ENCODE measurements at places on chromosomes 5 and 9.

- no peak for DNase-seq
These were observed 41.1 kb downstream of the ALG2 start for GRCh38 chr9:99180662-99181061.

GRCh38 chr5:59051951-59052350, 469.1 kb downstream of the RAB3C start:
- no peak for DNase-seq

GRCh38 chr9:36865731-36866635, 168.1 kb downstream of the PAX5 start:
- no peak for DNase-seq

- DNase-seq = no peak
These were observed 86.6 kb downstream of the GNA14 start for GRCh38 chr9:77561331-77562018.

- DNase-seq = no peak
These were observed 244.3 kb downstream of the FAM170A start for GRCh38 chr5:119873611-119874010.

- DNase-seq = no peak
These were observed 87.0 kb upstream of the NR5A1 start for GRCh38 chr9:124594225-124594624.

DNA sequence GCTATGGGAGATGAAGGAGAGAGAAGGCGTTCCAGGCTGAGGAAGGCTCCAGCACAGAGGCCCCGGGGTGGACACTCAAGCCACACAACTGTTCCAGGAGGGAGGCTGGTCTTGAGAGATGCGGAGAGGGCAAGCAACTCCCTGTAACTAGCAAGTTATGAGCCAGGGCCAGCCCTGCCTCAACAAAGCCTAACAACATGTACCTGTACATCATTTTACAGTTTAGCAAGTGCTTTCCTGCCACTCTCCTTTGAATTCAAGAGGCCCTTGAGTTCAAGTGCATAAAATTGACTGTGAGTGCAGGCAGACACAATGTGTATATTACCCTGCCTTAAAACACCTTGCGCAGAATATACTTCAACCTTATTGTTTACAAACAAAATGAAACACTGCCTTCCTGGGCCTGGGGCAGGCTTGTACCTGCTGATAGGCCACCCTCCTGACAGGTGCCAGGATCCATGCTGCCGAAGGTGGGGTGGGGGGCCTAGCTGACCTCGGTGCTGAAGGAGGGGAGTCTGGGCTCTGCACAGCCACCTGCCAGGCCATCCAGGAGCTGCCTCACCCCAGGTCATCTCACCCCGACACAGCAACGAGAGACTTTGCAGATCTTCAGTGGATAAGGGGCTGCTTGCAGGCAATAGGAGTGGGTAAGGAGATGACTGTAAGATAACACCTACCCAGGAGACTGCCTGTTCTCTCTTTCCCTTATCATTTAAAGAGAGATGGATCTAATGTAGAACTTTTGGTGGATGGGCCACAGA, 80.0 kb downstream of the PPARGC1B start:
- no peak for DNase-seq

DNA sequence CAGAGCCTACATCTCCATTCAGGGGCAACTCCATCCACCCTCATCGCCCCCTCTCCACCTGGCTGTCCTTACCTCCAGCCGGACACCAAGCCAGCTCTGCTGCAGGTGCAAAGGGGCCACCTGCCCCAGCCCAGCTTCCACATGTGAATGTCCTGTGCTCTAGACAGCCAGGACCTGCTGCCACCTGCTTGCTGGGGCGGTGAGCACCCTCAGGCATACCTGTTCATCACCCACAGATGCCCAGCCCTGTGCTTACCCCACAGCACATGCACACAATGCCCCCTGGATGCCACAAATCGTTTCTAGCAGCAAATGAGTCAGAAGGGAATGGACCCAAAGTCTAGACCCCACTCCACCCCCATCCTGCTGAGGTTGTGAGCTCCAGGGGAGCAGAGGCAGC, 13.3 kb upstream of the NKD2 start:
- no peak for DNase-seq

DNA sequence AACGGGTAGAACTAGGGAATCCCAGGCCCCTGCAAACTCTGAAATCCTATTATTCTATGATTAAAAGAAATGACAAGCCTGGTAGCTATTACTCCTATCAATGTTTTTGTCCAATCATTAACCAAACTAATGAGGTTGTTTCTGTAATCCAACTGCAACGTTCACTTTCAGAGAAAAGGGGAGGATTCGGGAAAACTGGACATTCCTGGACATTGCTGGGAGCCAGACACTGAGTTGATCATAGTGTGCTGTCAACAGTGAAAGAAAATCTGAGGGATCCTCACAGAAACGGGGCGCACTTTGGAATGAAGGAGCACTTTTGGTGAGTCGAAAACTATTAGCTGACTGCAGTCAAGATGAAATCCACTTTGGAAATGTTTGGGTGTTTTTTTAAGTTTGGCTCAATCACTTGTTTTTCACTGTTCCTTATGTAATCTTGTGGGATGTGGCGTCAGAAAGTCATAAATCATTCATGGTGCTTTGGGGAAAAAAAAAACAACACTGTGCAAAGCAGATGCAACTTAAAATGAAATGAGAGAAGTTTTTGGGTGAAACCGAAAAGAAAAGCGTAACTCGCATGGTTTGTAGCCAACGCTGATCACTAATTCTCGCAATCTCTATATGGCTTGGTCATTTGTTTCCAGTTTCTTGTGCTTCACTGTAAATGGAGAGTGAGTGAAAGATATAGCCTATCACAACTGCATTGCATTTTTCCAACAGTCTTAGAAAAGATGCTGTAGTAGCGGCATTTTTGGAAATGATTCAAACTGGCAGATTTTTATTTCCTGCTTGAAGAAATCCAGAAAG, 51.2 kb upstream of the ADRA1B start:
- DNase-seq = no peak

- DNase-seq = no peak
These were observed 21.5 kb downstream of the CSF2 start for GRCh38 chr5:132095077-132095410.

GRCh38 chr9:27864644-27865438, 291.6 kb upstream of the C9orf72 start:
- no peak for DNase-seq

DNA sequence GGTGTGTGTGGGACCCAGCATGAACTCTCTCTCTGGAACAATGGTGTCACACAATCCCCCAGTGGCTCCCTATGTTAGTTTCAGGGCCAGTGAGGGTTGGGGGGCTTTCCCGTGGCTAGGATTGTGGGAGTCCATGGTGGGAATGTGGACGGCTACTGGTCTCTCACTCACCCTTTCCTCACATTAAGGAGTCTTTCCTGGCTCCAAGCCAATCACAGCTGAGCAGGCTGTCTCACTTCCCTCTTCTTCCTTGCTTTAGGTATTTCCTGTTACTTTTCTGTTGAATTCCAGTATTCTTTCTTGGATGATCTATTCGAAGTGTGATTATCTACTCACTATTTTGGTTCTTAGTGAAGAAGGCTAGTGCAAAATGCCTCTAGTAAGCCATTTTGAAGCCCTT, 324.4 kb upstream of the MPDZ start:
- no peak for DNase-seq

GRCh38 chr5:157025093-157025698, 33.7 kb downstream of the HAVCR1 start:
- no peak for DNase-seq

DNA sequence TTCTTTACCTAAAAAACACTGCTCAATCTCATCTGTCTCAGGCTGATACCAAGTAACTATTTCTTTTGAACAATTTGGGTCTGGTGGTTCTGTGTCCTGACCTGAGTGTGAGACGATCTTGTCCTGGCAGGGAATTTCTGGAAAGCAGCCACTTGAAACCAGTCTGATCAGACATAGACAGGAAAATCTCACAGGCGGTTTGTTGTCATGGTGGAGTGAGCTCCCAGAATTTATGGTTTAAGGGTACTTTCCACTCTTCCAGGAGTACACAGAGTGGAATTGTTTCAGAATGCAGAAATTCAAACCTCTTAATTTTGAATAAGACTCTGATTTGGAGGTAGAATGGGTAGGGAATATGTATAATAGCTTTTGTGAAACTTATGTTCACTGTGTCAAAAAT, 268.2 kb downstream of the ISL1 start:
- DNase-seq = no peak

GRCh38 chr5:57611177-57611576, 128.6 kb upstream of the ACTBL2 start:
- no peak for DNase-seq

DNA sequence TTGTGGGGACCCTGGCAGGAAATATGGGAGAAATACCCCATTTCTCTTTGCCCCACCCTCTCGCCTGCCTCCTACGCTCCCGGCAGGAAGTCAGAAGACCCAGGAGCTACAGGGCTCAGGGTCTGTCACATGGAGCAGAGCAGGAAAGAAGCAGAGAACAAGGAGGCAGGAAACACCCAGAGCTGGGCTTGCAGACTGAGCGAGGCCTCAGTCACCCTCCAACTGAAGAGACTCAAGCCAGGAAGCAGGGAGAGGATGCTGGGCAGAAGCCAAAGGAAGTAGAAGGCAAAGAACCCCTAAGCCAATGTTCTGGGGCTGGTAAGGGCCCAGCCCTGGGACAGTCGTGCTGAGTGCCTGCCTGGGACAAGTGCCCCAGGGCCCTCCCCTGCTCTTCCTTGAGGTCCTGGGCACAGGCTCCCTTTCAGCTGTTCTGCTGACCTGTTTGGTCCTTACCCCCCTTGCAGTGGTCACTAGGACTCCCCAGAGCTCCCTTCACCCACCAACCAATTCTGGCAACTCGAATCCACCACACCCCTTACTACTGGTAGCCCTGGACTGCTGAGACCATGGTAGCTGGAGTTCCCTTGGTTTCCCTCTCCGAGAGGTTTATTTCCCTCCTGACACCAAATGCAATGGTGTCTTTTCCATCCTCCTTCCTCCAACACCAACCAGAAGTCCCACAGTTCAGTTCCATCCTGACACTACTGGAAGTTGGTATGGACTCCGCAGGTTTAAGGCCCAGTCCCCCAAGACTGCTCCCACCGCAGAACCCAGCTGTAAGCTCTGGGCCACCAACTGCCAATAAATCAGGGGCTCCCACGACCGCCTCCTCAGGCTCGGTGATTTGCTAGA, 157.5 kb downstream of the COL23A1 start:
- DNase-seq = no peak

GRCh38 chr9:133191989-133192388, 17.1 kb downstream of the OBP2B start:
- no peak for DNase-seq

DNA sequence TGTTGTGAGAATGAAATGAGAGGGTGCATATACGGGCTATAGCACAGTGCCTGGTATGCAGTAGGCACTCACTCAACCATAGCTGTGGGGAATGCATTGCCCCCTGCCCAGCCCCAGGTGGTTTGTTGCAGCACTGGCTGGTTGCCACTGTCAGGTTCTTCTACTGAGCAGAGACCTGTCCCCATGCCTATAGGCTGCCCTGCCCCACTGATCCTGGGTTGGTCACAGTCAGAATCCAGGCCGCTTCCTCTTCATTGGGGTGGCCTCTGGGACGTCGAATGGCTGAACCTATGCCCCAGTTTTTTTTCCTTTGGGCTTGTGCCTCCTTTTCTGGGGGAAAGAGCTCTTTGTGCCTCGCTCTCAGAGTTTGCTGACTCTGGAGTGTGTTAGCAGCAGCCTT, 74.6 kb downstream of the RGS3 start:
- no peak for DNase-seq

DNA sequence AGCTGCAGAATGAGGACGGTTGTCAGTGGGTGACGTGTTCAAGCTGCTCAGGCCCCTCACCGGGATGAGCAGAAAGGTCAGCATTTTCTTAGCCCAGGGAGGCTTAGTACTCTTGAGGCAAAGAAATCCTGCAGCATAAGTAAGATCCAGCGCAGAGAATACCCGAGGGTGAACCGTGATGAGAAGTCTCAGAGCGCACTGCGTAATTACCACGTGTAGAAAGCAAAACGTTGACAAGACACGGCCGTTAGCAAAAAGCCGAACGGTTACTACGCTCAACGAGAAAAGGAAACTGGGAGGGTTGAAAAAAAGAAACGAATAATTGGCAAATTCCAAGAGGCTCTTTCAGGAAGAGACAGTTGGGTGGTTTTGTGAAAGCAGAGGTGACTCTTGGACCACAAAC, 104.0 kb downstream of the COL23A1 start:
- no peak for DNase-seq

- no peak for DNase-seq
These were observed 60.6 kb upstream of the EMB start for GRCh38 chr5:50501491-50502228.

GRCh38 chr9:108761655-108762347, 94.0 kb downstream of the ACTL7B start:
- peak; percentile 66 for DNase-seq

DNA sequence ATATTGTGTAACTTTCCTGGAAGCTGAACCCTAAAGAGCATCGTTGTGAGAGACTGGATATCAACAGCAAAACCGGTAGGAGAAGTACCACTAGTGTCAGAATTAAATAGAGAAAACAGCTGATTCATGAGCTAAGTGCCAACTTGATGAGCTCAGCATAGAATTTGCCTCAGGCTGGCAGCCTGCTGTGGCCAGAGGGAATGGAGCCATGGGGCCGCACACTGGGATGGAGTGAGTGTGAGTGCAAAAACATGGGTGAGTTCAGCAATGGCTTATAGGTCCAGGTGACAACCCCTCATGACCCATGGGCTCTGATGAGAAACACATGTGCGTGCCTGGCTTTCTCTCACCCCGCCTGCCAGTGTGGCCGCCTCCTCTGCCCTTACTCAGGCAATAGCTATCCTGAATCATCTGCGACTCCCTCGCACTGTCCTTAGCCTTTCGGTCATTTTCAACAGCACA, 25.4 kb downstream of the ADAMTS16 start:
- DNase-seq = no peak

GRCh38 chr9:68669218-68669617, 35.8 kb upstream of the PIP5K1B start:
- no peak for DNase-seq

DNA sequence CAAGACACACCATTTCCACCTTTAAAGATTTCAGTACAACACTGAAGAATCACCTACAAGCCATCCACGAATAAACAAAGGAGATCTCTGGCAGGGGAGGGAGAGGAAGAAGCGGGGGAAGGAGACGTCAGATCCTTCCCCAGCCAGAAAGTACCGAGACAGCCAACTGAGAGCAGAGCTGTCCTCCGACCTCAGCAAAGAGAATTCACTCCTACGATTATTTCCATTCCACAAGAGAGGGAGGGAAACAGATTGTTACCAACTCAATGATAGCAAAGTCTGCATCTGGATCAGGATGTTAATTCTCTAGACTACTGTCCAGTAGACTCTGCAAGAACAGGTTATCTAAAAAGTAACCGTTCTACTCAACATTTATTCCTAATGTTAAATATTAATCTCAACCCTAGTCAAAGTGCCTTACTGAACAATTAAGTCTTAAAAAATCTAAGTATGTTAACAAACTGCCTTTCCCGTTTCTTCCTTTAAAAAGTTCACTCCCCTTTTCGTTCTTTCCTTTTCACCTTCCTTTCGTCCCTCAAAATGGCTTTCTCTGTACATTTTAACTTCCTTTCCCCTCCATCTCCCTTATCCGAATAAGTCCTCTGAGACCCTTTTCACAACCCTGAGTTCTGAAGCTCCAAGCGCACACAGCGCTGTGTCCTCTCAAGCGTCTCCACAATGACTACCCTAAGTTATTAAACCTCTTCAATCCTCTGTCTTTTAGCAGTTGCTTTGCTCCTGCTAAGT, 1.4 kb downstream of the CHD1 start:
- DNase-seq = peak; percentile 18

Measured in nephron progenitor cell (in vitro differentiated cells).